AG09309 (cell line): ENCODE measurements at places on chromosomes 5 and 9.

- DNase-seq, result no peak
These were observed 15.3 kb downstream of the ASS1 start for GRCh38 chr9:130459941-130460669.

DNA sequence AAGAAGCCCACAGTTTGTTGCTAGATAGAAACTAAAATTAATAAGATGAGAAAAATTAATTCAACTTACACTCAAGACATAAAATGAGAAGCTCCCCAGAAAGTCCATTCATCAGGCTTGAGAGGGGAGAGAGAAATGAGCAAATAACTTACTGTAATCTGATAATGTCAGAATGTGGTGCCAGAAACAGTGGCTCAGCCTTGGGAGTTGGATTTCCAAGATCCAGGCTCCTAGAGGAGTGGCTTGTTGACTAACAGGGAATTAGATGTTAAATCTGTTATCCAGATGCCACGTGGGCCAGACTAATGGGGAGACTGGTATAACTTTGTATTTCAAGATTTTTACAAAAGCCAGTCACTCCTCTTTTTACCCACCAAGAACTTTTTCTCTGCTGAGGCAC lies 458.2 kb downstream of the GADD45G start:
- no peak for DNase-seq

GRCh38 chr5:171968531-171968930 lies 37.9 kb downstream of the FBXW11 start:
- no peak for DNase-seq

GRCh38 chr9:115730845-115731244 lies 422.7 kb upstream of the PAPPA start:
- DNase-seq, result no peak

DNA sequence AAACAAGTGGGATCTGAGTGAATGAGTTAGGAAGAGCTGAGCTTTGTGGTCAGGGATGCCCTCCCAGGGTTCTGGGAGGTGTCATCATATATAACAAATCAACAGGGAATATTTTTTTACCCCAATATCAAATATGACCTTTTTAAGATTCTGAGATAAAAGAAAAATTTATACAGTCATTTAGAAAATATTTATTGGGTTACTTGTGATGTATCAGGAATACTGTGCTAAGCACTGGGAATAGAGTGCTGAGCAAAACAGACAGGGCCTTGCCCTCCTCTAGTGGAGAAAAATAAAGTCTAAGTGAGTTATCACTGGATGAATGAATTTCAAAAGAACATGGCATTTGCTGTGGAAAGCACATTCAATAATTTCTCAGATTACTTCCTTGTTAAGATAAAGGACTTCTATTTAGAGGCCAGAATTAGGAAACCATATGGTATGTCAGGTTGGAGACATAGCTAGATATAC lies 102.9 kb downstream of the BOD1 start:
- DNase-seq, result peak; percentile 71

DNA sequence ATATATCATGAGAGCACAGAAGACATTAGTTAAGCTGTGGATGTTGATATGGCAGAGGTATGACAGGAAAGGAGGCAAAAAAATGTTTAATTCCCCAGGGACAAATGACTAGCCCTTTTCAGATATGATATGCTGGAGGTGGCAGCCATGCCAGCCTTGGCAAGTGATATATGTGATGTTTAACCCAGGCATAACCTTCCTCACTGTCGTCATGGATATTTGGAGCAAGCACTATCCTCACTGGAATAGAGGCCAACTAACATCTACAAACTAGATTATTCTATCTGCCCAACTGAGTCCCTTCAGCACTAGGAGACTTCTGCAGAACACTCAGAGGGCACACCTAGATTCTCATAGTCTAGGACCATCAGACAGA lies 27.3 kb upstream of the SLC46A2 start:
- DNase-seq, result no peak

DNA sequence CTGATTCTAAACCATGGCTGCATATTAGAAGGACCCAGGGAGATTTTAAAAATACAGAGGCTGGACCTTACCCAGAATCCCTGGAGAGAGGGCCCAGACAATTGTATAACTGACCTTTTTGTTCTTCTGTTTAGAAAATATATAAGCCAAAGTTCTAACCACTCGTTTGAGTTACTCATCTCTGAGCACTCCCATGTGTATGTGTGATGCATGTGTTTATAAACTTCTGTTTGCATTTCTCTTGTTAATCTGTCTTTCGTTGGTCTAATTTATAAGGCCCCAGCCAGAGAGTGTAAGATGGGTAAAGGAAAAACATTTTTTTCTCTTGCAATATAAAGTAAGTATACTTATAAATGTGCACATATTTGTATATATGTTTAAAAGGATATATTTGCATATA lies 443.9 kb downstream of the ZNF608 start:
- no peak for DNase-seq

DNA sequence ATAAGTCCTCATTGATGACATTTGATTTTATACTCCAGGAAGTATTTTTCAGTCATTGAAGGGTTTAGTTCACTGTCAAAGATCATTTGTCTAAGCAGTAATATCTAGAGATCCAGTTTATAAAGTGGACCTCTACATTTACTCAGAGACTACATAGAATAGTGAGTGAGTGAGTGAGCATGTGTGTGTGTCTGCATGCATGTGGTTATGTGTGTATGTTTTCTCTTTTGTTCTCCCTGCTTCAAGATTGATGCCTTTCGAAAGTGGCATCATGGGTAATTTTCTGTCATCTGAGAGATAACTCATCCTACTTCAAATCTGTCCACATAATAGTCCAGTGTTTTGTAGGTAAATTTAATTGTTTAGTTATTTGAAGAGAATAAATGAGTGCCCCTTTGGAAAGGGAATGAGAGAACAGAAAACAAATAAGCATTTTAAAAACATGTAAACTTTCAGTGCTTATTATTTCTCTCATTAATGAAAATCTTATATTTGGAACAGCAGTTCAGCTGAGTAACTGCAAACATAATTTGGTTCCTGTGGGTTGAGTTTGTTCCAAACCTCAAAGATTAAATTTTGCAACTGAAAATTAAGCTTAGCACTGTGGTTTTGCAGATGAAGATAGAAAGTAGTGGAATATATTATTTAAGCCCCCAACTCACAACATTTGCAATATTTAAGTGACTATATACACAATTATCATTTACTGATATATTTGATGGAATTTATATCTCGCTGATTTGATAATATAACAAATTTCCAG lies 1295.1 kb upstream of the C9orf72 start:
- no peak for DNase-seq

DNA sequence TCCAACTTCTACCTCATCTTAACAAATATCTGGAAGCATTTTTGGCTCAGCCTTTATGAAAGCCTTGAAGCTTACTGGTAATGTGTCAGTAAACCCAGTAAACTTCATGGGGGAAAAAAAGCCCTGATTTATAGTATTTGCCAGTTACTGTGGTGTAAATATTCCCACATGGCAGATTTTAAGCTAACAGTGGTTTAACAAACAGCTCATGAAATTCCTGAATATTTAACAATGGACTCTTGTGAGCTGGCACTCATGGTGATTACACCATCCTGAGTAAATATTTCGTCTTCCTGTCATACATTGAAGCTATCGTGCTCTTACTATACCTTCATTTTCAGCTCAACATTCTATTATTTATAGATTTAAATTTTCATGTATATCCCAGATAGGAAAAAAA lies 57.0 kb upstream of the ACOT12 start:
- DNase-seq, result peak; percentile 32

DNA sequence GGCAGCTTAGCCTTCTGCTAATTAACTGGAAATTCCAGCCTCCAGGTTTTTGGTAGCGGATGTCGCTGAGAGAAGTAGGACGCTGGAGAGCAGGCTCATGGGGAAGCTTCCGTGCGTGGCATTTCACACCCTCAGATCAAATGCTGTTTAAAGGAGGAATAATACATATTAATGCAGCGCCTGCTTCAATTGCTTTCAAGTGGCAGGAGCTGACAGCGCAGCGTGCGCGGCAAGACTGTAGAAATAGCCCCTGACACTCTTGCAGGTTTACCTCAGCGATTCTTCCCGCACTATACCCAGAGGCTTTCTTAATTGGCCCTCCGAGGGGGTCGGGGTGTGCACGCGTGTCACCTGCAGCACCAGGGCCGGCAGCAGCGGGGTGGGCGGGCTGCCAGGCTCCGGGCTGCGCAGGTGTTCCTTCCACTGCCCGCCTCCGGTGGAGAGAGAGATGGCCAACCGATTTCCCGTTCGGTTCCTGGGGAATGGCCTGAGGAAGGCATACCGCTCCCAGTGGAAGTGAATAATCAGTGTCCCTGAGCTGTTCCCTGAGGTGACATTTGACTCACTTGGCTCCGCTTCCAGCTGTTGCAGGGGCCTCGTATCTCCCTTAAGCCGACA lies 427.9 kb downstream of the KCTD16 start:
- no peak for DNase-seq

DNA sequence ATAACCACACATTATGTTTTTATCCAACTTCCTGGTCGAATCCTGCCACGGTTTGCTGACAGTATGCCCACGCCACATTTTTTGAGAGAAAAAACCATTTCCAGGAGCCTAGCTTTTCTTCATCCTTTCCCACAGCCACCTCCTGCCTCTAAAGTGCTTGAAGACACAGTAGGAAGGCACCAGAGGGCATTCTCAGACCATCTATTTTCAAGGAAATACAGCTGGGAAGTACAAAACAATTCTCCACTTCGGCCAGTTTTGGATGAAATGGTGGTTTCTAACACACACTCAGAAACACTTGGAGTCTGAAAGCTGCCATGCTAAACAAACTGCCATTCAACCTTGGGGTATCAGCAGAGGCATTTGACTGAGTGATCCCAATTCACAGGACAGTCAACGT lies 86.3 kb upstream of the RPS23 start:
- no peak for DNase-seq

- DNase-seq, result no peak
These were observed 61.4 kb downstream of the FOXD1 start for GRCh38 chr5:73387149-73387591.

GRCh38 chr9:94934816-94935328 lies 208.4 kb downstream of the AOPEP start:
- DNase-seq, result no peak

- no peak for DNase-seq
These were observed 14.5 kb downstream of the TBCA start for GRCh38 chr5:77761606-77762005.

- DNase-seq, result no peak
These were observed 27.4 kb downstream of the PPP2R2B start for GRCh38 chr5:146851133-146851532.

- peak; percentile 47 for DNase-seq
These were observed 39.8 kb upstream of the ANGPTL2 start for GRCh38 chr9:127162046-127162863.

GRCh38 chr5:32465076-32465475 lies 20.5 kb upstream of the ZFR start:
- DNase-seq, result no peak

DNA sequence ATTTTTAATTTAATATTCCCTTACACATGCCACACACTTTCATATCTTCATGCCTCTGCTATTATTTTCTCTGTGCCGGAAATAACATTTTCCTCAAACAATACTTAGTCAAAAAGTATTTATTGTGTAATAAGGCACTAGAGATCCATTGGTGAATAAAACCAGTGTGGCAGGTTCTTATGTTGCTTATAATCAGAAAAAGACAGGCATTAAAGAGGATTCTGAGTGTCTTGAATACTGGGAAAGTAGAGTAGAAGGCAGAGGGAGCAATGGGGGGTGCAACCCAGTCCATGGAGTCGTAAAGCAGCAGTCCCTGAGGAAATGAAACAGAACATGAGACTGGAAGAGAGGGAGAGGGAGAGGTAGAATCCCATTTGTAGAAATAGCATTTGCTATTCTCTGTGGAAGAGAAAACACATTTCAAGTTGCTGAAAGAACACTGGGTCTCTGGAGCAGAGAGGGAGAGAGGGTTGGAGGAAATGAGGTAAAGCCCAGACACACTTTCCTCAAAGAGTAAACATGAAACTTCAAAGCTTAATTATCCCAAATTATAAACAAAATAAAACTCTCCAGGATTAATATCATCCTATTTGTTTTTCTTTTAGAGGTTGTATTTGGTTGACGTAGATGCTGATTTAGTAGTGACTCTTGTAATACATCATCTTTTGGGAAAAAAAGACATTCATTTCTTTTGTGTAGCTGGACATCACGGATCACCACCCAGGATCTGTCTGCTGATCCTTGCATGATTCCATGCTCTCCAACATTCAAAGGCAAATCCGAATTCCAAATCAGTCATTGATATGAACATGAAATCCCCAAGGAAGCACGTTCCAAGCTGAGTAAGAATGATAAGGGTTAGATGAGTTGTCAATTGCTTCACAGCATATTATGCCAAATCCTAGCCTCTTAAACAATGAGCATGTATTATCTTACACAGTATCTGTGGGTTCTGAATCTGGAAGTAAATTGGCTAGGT lies 37.4 kb upstream of the GRAMD2B start:
- DNase-seq, result no peak

DNA sequence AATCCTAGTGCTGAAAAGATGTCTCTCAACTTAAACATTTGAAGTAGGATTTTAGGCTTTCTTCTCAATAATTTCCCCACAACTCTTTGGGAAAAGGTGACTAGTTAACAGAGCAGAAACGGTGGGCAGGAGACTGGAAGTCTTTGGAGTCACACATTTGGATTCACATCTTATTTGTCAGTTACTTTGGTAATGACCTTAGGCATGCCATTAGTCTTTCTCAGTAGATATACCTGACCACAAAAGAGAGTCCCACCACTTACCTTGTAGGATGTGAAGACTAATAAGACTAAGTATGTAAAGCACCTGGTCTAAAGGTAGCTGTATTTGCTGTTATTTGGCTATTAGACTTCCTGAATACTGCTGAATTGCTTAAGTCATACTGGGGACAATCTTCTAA lies 35.4 kb downstream of the DAP start:
- no peak for DNase-seq

GRCh38 chr5:112637343-112637742 lies 100.3 kb upstream of the APC start:
- DNase-seq, result no peak

- no peak for DNase-seq
These were observed 421.4 kb upstream of the DAB2 start for GRCh38 chr5:39846144-39846543.
